ENCODE measurements at places on chromosomes 4 and X.

DNA sequence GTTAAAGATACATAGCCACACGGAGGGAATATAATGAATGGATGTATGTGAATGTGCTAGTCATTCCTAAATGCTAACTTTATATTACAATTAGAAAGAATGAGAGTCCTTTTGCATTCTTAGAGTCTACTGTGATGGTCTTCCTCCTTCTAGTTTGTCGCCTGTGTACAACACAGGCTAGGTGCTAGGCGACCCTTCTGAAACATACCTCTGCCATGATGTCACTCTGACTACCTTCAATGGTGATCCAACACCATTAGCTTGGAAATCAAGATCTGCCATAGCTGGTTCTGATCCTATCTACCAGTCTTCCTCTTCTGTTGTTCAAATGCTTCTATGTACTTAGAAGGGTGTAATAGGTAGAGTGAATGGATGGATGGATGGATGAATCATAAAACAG lies 151.2 kb downstream of the MGST2 start:
- no peak overlapping the region for H3K27ac ChIP-seq
- no peaks in the 10 kb centered on the region for H3K4me1 ChIP-seq
- H3K36me3 ChIP-seq = no peaks in the 10 kb centered on the region
- no peaks in the 10 kb centered on the region for H3K27me3 ChIP-seq

DNA sequence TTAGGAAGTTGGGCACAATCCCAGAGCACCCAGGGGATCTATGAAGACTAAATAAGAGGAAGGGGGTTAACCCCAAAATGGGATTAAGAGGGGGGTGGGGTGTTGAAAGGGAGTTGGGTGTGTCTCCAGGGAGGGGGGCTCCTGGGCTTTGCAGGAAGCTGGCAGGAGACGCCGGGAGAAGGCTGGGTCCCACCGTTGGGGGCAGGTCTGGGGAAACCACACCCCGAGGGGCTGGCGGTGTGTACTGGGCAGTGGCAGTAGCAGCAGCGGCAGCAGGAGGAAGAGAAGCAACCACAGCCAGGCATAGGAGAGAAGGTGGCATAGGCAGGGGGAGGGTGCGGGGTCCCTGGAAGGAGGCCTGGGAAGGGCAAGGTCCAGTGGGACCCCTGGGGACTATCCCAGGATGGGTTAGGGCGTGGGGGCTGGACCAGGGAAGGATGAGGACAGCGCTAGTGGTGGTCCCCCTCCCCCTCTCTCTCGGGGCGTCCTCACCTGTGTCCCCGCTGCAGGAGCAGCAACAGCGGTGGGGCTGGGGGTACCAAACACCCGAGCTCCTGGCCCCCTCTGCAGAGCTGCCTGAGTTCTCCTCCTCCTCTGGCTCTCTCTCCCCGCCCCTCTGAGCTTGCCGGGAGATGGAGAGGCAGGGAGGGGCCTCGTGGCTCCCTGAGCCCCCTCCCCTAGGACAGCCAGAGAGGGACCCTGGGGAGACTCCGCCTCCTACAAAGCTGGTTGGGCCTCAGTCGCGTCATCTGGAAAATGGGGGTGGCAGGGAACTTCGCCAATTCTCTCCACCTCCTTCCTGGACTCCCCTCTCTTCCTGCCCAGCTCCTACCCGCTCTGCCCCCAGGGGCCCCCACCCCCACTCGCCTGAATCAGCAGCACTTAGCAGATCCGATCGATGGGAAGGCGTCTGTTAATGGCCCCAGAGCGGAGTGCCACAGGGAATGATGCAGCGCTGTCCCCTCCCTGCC lies at the start of gene KCND1:
TSS of gene KCND1 (minus strand) at position 596 of the 971 bp plus-strand sequence. CDS start 1,573 bp downstream, outside the sequence.
- no peaks in the 10 kb centered on the region for H3K36me3 ChIP-seq
- DNase-seq = no peak
- H3K4me3 ChIP-seq = peak within 1 kb of the TSS; percentile 27
- no peak within 1 kb of the TSS for H3K27ac ChIP-seq
- peaks cover 2% of the 10 kb centered on the region for H3K4me1 ChIP-seq

DNA sequence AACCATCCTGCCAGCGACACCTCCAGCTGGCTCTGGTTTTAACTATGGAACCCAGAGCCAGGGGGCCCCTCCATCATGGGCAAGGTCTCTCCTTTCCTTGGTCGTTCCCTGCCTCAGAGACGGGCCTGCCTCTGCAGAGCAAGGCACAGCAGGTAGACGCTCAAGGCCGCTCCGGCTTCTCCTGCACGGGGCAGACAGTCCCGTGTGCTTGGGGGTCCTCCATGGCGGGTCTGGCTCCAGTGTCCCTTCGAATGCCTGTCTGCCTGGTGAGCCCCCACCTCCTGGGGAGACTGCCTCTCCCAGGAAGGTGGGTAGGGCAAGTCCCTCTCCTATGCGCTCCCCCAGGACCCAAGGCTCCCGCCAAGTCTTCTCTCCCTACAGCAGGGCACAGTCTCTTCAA lies 71.5 kb downstream of the ACOX3 start:
- no peak for DNase-seq
- no peak overlapping the region for H3K4me3 ChIP-seq
- no peaks in the 10 kb centered on the region for H3K4me1 ChIP-seq
- peaks cover 4% of the 10 kb centered on the region for H3K36me3 ChIP-seq
- no peak overlapping the region for H3K27ac ChIP-seq
- no peaks in the 10 kb centered on the region for H3K27me3 ChIP-seq

- H3K4me3 ChIP-seq = no peak overlapping the region
- H3K36me3 ChIP-seq = no peaks in the 10 kb centered on the region
- DNase-seq = no peak
- H3K4me1 ChIP-seq = no peaks in the 10 kb centered on the region
- H3K27ac ChIP-seq = no peak overlapping the region
- H3K27me3 ChIP-seq = no peaks in the 10 kb centered on the region
Measured at GRCh38 chrX:123822965-123823364, 36.9 kb upstream of the XIAP start.

DNA sequence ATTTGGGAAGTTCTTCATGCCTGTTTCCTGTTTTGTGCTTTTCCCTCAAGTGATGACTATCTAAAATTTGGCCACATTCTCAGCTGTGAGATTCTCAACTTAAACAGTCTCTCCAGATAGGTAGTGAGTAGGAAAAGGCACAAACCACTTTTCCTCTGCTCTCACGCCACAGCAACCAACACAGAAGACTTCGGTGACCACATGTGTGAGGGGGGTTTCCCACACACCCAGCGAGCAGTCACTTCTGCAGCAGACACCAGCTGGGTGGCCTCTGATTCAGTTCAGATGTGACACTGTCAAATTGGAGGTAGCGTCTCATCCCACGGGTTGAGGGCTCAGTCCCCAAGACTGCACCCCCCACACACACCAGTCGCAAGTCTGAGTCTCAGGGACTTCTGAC lies 25.1 kb upstream of the CLDN34 start:
- peaks cover 18% of the 10 kb centered on the region for H3K4me1 ChIP-seq
- no peaks in the 10 kb centered on the region for H3K36me3 ChIP-seq
- H3K27me3 ChIP-seq = no peaks in the 10 kb centered on the region
- no peak overlapping the region for H3K27ac ChIP-seq
- no peak overlapping the region for H3K4me3 ChIP-seq

DNA sequence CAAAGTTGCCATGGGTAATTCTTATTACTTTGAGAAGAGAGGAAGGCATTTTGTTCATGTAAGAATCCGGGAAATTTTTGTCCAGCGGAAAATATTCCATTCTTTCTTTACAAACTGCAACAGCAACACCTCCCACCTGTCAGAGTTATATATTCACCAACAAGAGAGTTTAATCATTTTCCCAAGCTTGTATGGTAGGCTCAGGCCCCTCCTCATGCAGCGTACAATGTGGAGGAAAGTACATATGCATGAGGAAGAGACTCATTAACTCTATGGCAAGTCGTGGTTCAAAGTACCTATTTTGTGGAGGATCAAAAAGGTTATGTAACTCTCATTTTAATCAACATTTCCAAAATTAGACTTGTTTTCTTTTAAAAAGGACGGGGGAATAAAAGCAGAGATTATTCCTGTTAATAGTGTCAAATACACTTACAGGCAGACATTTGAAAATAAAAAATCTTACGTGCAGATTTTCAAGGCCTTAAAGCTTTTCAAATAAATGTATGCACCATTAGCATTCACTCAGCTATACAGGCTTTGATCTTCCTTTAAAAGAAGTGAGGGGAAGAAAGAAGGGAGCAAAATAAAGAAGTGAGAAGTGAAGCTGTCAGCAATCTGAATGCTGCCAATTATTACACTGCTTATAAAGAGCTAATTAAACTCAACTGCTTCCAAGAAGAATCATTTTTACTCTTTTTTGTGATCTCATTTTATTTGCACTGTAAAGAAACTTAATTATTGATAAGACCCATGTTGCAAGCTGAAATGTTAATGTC lies 204.8 kb downstream of the FAT4 start:
- no peaks in the 10 kb centered on the region for H3K4me1 ChIP-seq
- H3K27ac ChIP-seq = no peak overlapping the region

- no peak overlapping the region for H3K27ac ChIP-seq
- no peaks in the 10 kb centered on the region for H3K36me3 ChIP-seq
- no peaks in the 10 kb centered on the region for H3K4me1 ChIP-seq
- H3K4me3 ChIP-seq = no peak overlapping the region
Measured at GRCh38 chrX:46715530-46715929, 43.4 kb downstream of the SLC9A7 start.

- H3K27ac ChIP-seq = no peak overlapping the region
- H3K27me3 ChIP-seq = no peaks in the 10 kb centered on the region
- no peaks in the 10 kb centered on the region for H3K36me3 ChIP-seq
Measured at GRCh38 chrX:11557120-11557519, 108.6 kb downstream of the ARHGAP6 start.

DNA sequence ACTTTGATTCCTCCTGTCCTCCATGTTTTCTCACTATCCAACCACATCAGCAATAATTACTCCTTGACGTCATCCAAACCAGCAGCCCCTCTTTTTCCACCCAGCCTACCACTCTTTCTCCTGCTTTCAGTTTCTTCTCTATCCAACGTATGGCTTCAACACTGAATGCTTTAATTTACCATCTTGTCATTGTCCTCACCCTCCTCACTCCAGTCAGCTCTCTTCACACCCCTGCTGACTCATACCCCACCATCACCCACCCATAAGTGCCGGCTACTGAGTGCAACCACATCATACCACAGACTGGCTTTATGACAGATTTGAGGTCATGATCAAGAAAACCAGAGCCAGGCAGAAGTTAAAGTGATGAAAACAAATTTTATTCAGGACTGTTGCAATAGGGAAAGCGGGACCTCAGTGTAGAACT lies 9.8 kb upstream of the ANXA5 start:
- peak overlapping the region; percentile 21 for H3K27ac ChIP-seq
- no peaks in the 10 kb centered on the region for H3K36me3 ChIP-seq
- no peak overlapping the region for H3K4me3 ChIP-seq
- H3K27me3 ChIP-seq = no peaks in the 10 kb centered on the region

GRCh38 chr4:123398066-123398852 lies 1.7 kb downstream of the SPRY1 start:
- H3K4me3 ChIP-seq = peak overlapping the region; percentile 70
- H3K4me1 ChIP-seq = peaks cover 29% of the 10 kb centered on the region
- no peaks in the 10 kb centered on the region for H3K27me3 ChIP-seq
- H3K36me3 ChIP-seq = no peaks in the 10 kb centered on the region

DNA sequence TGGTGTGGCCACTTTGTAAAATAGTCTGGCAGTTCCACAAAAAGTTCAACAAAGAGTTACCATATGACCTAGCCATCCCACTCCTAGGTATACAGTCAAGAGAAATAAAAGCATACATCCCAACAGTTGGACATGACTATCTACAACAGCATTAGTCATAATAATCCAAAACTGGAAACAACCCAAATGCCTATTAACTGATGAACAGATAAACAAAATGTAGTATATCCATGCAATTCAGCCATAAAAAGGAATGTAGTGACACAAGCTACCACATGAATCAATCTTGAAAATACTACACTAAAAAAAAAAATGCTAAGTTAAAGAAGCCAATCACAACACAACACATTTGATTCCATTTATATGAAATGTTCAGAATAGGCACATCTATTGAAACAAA lies 16.1 kb downstream of the MED14 start:
- H3K4me3 ChIP-seq = no peak overlapping the region
- no peaks in the 10 kb centered on the region for H3K27me3 ChIP-seq
- no peak for DNase-seq
- H3K4me1 ChIP-seq = peaks cover 8% of the 10 kb centered on the region

DNA sequence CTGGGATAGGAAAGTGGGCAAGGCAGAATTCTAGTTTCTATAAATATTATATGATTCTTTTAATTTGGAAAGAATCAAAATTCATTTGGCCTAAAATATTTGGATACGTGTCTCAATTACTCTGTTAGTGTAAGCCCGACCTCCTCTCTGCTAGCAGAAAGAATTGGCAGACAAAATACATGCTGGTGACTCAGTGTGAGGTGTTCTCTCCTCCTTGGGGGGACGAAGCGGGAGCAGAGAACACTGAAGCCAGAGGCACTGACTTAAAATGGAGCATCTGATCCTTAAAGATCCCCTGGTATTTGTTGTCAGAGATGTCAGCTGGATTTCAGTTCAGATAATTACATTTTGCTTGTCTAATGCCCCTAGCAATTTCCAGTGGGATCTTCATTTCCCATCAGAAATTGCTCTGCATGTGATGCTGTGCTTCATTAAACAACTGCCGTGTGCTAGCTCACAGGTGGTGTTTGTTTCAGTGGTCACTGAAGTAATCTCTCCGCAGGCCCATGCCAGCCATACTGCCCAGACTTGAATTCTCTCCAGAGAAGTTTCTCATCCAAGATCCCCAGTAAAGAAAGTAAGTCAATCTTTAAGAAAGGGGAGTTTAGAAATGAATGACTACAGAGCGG lies 188.7 kb upstream of the TLL1 start:
- H3K4me3 ChIP-seq = no peak overlapping the region
- DNase-seq = no peak
- no peak overlapping the region for H3K27ac ChIP-seq
- H3K4me1 ChIP-seq = no peaks in the 10 kb centered on the region
- H3K36me3 ChIP-seq = no peaks in the 10 kb centered on the region
- H3K27me3 ChIP-seq = no peaks in the 10 kb centered on the region

- no peaks in the 10 kb centered on the region for H3K27me3 ChIP-seq
- H3K4me1 ChIP-seq = no peaks in the 10 kb centered on the region
- no peak overlapping the region for H3K27ac ChIP-seq
- no peak overlapping the region for H3K4me3 ChIP-seq
Measured at GRCh38 chr4:153365003-153365402, 20.5 kb downstream of the MND1 start.

- no peaks in the 10 kb centered on the region for H3K4me1 ChIP-seq
- peaks cover 50% of the 10 kb centered on the region for H3K27me3 ChIP-seq
- no peaks in the 10 kb centered on the region for H3K36me3 ChIP-seq
- no peak overlapping the region for H3K4me3 ChIP-seq
- H3K27ac ChIP-seq = no peak overlapping the region
- no peak for DNase-seq
Measured at GRCh38 chr4:3826247-3827172, 60.3 kb downstream of the ADRA2C start.

GRCh38 chr4:25531272-25531671 lies 124.4 kb upstream of the SLC34A2 start:
- peaks cover 8% of the 10 kb centered on the region for H3K27me3 ChIP-seq
- H3K4me3 ChIP-seq = no peak overlapping the region
- no peak overlapping the region for H3K27ac ChIP-seq

DNA sequence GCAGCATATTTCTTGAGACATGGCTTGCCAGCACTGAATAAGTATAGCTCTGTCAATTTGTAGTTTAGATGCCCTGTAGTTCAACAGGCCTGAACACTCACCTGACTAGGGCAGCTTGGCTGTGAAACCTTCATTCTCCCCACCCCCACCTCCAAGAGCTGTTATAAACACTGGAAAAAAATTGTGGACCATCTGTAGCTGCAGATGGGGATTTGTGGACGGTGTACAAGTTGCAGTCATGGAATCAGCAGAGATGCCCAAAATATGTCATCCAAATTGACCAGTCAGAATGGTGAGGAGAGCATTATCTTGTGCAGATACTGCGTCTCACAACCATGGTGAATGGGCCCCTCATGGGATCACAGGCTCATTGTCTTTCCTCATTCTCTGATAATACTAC lies 76.2 kb upstream of the PAQR3 start:
- DNase-seq = no peak
- H3K4me3 ChIP-seq = no peak overlapping the region
- no peak overlapping the region for H3K27ac ChIP-seq
- H3K36me3 ChIP-seq = no peaks in the 10 kb centered on the region
